ENCODE measurements at places on chromosomes 1 and 21.

GRCh38 chr1:29984862-29985605 is 738.4 kb downstream of the MATN1 start:
- no peak for DNase-seq

DNA sequence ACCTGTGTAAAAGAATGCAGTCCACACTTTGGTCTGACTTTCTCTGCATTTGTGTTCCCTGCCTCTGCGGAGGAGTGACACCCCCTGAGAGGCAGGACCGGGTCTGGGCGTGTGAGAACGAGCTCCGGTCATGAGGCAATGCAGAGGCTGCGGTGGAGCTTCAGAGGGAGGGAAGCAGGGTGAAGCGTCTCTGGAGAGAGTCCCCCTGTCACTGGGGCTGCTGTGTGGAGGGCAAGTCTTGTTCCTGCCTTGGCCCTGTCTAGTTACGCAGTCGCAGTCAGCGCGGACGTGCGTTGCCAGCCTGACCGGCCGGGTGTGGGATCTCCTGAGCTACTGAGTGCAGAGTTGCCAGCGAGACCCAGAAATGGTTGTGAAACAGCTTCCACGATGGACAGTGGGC is 48.5 kb downstream of the BACE2 start:
- DNase-seq: no peak

GRCh38 chr1:245404527-245404926 is 249.7 kb downstream of the KIF26B start:
- DNase-seq: no peak

DNA sequence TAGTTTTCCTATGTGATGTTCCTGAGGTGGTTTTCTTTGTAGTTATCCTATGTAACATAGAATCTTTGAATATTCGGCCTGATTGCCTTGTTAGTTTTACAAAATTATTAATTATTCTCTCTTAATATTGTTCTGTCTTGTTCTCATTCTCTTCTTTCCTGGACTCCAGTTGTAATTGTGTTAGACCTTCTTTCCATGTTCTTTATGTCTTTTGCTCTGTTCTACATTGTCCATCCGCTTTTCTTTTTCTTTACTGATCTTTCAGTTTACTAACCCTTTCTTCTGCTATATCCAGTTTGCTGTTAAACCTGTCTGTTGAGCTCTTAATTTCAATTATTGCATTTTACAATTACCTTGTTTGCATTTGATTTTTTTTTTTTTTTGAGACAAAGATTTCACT is 89.3 kb downstream of the PEX14 start:
- no peak for DNase-seq

Data from hematopoietic multipotent progenitor cell treated with erythropoietin and hydrocortisone succinate and interleukin-3 and kit ligand, for 17 days (in vitro differentiated cells).